ENCODE measurements at places on chromosomes 2 and 18.

DNA sequence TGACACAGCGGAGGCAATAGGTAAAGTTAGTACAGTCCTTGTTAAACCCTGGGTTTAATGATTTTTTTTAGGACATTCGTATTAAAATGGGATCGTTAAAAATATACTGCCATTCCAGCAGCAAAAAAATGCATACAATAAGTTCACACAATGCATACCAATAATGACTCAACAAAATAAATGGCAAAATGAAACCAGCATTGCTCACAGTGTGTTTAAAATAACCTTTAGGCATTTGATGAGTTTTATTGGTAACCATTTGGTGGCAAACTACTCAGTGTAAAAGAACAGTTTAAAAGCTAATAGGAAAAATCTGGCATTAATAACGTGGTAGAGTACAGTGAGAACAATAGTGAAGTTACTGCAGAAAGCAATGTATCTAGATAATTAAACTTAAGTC lies 539.0 kb upstream of the PIK3C3 start:
- no peak for DNase-seq

DNA sequence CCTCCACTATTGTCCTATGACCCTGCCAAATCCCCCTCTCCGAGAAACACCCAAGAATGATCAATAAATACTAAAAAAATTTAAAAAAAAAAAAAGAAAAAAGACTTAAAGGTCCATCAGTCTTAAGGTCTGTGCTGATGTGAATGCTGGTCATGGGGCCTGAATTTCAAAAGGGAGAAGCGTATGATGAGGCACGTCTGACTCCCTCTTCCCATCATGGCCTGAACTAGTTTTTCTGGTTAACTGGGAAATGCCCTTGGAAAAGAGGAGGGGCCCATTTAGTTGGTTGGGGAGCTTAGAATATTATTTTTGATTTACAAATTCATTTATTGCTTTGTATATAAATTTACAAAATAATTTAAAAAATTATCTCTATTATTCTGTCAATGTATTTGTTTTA lies 291.0 kb upstream of the CDH19 start:
- DNase-seq = no peak

- DNase-seq = no peak
Observed at GRCh38 chr2:85062565-85062964, 70.6 kb upstream of the TCF7L1 start.

DNA sequence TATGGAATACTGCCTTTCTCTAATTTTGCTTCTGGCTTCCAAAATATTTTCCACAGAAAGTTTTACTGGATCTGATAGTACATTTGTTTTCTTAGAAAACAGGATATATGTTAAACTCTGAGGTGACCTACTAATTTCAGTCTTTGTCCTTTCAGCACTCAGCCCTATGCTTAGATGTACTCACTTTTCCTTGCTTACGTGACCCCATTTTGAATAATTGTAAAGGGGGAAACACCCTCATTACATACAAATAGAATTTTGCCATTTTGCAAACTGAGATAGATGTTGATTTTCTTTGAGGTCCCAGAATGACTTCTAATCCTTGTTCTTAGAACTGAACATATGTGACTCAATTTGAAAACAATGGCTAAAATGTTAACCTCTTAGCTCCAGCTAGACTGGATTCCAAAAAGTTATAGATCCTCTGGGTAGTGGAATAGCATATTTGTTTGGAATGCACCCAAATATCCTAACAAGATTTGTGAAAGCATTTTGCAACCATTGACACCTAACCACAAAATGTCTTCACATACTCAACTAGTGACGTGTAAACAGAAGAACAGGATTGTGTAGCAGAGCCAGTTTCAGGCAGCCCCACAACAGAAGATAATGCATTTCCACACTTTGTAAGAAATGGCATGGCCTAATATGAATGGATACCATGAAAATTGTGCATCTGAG lies 44.8 kb upstream of the EHBP1 start:
- DNase-seq = no peak

- DNase-seq = no peak
Observed at GRCh38 chr18:79068341-79068936, 755 bp upstream of the ATP9B start.

DNA sequence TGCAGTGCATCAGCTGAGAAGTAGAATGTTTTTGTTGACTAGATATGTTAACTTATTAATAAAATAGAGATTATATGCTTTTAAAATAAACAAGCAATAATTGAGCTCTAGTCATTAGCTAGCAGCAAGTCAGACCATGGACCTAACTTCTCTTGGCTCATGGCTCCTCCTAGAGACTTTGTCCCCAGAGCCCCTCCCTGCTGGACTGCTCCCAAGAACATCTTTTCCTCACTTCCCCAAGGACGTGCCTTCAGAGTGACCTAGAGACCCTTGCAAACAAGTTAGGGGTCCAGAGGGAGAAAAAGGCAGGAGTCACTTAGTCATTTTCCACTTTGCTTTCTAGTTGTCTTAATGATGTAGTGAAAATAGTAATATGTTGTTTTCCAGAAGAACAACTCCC lies 312.5 kb upstream of the NRP2 start:
- no peak for DNase-seq

DNA sequence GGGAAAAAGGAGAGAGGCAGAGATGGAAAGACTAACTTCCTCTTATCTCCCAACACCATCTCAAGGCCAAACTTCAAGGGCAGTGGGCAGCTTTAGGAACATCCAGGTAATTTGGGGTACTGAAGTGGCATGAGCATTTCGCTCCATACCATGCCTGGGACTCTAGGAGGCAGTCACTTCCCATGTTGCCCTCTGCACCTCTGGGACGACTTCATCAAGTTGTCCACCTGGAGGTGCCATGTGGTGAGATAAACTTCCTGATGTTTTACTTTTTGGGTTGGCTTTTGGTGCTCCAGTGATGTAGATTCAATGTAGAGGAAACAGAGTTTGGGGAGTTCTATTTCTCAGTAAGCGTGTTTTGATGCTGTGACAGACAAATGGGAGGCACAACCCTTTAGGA lies 56.3 kb upstream of the UPP2 start:
- DNase-seq = no peak

DNA sequence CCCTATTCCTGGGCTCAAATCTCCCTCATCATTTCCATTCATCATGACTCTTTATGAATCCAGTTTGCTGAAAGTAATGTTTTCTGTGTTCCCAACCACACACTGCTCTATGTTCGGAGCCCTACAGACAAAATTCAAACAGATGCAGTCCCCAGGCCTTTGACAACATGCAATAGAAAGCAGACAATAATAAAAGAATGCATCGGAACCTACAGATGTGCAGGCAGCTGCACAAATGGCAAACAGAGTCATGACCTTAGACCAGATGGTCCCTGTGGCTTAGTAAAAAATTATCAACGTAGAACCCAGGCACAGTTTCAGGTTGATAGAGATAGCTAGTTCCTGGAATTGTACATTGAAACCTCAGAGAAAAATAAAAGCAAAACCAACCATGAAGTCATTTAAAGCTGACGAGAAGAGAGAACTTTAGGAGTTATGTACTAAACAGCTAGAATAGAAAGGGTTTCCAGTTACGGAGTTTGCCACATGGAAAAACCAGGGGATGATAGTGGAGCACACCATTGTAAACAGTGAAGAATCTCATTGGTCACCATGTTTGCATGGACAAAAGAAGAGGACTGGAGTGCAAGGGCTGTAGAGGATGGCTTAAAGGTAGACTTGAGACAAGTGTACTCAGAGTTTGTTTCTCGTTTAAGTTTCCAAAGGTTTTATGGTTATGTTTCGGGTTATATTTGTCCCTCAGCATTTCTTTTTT lies 23.2 kb upstream of the ACVR1 start:
- no peak for DNase-seq

DNA sequence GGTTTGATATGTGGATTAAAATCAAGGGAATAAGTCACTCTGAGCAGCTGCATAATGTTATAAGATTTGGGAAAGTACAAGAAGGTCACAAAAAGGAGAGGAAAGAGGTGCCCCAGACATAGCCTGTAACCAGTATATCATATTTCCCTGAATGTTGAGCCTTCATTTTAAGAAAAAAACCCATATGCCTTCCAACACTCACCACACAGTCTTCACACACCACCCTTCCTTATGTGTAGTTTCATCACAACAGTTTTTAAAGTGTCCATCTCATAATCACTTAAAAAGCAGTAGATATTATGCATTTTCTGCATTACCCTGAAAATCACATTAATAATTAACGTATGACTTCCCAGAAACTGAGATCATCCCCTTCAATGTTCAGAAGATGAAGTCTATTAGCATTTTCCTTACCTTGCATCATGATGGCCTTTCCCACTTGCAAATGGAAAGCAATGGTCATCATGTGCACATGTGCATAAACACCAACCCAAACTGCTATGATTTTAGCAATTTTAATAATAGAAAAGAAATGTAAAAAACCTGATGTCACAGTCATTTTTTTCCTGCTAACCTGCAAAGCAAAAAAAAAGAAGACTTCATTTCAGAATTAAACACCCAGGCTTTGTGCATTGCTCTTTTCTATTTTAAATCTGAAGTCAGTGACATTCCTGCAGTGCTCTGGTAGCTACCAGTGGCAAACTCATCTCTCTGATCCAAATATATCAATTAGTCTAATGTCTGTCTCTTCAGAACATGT lies 465.0 kb downstream of the SUCLG1 start:
- no peak for DNase-seq

- DNase-seq = no peak
Observed at GRCh38 chr2:152359573-152360363, 24.8 kb downstream of the FMNL2 start.

- no peak for DNase-seq
Observed at GRCh38 chr2:133633881-133634409, 65.7 kb upstream of the NCKAP5 start.

GRCh38 chr2:192161656-192162290 lies 33.0 kb downstream of the TMEFF2 start:
- no peak for DNase-seq

DNA sequence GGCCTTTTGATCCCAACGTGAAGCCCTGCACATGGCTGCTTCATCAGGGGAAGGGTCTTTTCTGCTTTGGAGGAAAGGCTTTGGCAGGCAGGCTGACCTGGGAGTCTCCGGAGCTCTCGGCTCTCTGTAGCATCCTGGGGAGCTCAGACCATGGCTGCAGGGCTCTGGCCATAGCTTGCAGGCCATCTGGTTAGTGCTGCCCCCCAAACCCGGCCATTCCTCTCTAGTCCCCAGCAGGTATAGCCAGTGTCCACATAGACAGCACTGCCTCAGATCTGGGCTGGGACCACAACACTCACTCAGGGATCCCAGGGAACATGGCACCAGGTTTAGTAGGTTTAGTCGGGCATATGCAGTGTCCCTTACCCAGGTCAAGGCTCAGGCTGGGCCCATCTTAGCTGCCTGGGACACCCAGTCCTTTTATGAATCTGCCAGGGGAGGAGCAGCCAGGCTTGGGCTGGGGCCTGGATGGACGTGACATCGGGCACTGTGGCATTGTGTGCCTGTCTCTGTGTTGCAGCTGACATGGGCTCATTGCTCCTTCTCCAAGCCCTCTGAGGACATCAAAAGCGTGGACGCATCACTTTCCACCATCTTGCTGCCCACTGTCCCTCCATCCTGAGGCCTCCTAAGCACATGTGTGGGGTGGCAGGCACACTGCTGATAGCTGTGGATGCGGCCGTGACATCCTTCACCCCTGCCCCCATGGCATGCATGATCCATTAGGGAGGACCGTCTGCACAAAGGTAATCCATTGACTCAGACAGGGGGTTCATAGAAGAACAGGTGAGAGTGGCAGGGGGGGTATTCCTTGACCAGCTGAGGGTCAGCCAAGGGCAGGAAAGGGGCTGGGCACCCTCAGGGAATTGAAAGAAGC lies 19.2 kb upstream of the GPR35 start:
- DNase-seq = no peak

DNA sequence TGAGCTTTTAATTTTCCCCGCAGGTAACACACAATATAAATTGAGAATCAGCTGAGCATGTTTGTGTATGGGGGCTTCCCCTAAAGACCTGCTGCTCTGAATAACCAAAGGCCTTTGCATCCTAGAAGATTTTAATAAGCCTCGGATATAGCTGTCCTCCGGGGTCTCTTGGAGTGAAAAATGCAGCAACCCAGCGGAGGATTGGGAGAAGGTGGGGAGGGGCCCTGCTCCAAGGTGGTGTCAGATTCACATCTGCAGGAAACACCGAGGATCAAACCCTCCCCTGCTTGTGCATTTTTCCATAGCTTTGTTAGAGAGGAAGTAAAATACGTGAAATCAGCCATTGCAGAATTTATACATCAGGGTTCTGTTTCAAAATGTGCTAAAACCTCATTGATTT lies 63.0 kb upstream of the OTOF start:
- no peak for DNase-seq

DNA sequence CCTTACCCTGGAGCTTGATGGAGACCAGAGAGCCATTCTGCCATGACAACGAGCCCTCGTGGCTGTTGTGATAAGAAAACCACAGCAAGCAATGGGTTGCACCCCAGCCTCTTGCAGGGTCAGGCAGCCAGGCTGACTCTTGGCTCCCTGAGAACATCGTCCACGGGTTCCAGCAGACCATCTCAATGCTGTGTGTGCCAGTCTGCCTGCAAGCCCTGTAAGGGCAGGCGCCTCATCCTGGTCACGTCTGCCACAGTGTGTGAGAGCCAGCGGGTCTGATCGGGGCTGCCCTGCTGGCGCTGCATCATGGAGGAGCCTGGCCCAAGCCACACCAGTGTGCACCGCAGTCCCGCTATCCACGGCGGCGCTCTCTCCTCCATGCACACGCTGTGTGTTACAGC lies 71.0 kb upstream of the MGAT4A start:
- no peak for DNase-seq

DNA sequence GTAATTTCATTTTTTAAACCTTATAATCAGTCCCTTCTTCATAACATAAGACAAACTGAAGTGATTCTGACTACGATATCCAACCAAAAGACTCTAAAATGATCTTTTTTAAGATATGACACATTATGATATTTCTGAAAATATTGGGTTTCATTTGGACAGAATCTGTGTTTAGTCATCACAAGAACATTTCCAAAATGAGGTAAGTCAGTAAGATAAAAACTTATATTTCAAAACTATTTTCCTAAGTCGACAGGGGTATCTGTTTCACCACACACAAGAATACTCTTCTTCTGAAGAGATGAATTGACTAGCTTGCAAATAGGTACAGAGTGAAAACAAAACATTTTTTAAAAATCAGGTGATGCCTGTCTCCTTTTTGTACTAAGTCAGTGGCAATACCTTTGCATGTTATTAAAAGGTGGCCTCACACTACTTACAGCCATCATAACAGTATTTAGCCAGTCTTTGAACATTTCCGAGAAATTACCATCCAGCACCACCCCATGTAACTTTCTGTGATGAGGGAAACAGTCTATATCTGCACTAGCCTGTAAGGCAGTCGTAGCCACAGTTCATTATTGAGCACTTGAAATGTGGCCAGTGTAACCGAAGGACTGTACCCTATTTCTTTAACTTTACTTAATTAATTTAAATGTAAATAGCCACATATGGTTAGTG lies 13.5 kb downstream of the STK39 start:
- DNase-seq = no peak

- DNase-seq = no peak
Observed at GRCh38 chr2:172285010-172285621, 142.3 kb upstream of the ITGA6 start.

- no peak for DNase-seq
Observed at GRCh38 chr2:70046534-70046933, 40.7 kb upstream of the PCBP1 start.

GRCh38 chr2:144213797-144214196 lies 306.1 kb downstream of the ZEB2 start:
- DNase-seq = no peak

- DNase-seq = no peak
Observed at GRCh38 chr2:50785816-50786215, 246.1 kb downstream of the NRXN1 start.

Data from COR-L47 (cell line).